Hindlimb muscle (tissue), 1 donor: ENCODE measurements at places on chromosomes 11 and 22. TPM values are rescaled to one million over a fixed set of nuclear protein-coding genes. Genes with fewer than 3 reads are reported as not detected.

- no peak for DNase-seq
Measured at GRCh38 chr22:27636716-27637508, 164.6 kb downstream of the MN1 start.

The PIWIL4 gene
- 5.6 TPM for polyA plus RNA-seq

DNA sequence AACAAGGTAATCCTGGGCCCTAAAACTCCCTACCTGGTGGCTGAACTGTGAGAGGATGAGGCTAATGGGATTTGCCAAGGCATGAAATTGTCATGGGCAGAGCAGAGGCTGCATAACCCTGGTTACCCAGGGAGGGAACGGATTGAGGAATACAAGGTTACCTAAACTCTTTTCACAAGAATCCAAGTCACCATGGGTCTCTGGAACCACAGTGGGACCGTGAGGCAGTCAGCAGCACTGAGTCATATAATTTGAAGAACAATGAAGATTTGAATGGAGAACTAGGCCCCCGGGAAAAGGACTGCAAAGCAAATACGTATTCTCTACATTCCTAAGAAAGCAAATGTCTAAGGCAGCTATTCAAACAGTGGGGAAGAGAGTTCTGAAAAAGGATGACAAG is 19.8 kb downstream of the CAT start:
- no peak for DNase-seq

DNA sequence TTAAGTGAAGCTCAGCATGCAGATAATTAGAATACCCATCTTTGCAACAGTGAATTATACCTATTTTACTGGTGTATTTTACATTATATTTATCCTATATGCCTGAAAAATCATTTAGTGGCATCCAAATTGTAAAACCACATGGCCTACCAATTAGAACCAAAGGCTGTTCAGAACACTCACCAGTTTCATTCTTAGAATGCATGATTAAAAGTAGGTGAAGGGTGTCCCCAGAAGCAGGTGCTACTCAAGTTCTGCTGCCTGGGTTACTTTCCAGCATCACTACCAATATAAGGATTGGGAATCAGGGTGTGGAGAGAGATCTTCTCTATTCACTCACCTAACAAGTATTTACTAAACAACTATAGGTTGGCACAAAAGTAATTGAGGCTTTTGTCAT is 103.3 kb downstream of the SGSM3 start:
- no peak for DNase-seq

The SCGB1D4 gene
- not detected for polyA plus RNA-seq

The MICAL2 gene
- 20.3 TPM for polyA plus RNA-seq

- DNase-seq, result no peak
Measured at GRCh38 chr11:12175694-12176241, 65.4 kb downstream of the MICAL2 start.

DNA sequence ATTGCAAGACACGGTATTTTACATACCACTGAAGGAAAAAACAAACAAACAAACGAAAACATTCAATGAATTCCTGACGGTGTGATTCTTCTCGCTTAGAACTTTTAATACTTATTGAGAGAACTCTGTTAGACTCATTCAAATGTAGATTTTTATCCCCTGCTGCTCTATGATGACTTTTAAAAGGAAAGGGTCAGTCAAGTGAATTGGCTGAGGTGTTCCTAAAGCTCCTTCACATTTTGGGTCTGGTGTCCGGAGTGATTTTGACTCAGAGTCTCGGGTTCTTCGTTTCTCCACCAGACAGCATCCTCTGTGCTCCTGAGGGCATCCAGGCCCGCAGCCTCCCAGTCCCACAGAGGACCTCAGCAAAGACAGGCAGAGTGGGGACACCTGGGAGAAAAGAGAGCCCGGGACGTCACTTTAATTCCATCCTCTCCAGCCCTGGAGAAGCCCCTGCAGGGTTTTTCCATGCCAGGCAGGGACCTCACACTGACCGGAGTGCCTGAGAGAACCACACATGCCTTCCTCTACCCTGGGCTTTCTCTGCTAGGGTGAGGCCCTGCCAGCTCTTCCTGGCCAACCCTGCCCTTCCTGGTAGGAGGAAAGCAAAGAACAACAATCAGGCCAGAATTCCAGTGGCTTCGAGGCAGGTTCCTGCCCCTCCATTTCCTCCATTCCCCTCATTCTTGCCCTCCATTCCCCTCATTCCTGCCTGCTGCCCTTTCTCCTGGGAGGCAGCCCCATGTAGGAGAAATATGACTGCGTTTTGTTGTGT is 1.4 kb upstream of the CSF2RB start:
- no peak for DNase-seq

GRCh38 chr22:39661842-39662685 is 91.5 kb downstream of the CACNA1I start:
- no peak for DNase-seq

DNA sequence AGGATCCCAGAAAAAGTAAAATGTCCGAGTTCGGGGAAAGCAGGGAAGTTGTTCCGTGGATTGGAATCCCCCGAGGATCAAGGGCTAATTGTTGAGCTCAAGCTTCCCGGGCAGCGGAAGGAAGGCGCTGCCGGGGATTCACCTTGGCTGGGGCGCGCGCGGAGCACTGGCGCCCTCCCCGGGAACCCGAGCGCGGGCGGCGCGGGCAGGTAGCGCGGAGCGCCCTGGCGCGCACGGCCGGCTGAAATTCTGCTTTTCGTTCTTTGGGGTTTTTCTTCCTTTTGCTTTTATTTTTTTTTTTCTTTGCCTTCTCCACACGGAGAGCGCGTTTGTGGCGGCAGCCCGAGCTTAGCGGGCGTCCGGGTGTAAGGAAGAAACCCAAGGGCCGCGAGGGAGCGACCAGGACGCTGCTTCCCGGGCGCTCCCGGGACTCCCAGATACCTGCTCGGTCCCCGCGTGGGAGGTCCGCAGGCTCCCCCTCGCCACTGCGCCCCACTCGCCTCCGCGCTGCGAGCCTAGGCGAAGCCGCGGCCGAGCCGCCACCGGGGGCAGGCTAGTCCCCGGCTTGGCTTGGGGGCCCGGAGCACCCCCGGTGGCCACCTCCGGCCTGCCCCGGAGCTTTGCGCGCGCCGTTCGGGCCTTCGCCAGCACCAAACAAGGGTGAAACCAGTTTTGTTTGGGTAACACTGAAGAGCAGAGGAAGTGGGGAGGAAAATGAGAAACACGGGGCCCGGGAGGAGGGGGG is 4.8 kb upstream of the IGF2 start:
- peak; percentile 50 for DNase-seq

DNA sequence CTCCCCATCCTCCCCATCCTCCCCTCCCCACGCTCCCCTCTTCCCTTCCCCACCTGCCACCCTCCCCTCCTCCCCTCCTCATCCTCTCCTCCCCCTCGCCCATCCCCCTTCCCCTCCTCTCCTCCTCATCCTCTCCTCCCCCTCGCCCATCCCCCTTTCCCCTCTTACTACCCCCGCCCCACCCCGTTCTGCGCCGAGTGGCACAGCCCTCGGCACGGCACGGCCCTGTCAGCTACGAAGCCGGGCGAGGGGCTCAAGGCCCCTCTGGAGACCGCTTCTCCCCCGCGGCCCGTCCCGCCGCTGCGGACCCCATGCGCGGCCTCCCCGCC is 449.9 kb downstream of the OPCML start:
- DNase-seq, result no peak

- no peak for DNase-seq
Measured at GRCh38 chr22:24391836-24392217, 35.6 kb upstream of the ADORA2A start.

GRCh38 chr11:14237444-14237961 is 121.5 kb downstream of the RRAS2 start:
- DNase-seq, result no peak

- no peak for DNase-seq
Measured at GRCh38 chr11:93432247-93432646, 101.7 kb downstream of the DEUP1 start.

DNA sequence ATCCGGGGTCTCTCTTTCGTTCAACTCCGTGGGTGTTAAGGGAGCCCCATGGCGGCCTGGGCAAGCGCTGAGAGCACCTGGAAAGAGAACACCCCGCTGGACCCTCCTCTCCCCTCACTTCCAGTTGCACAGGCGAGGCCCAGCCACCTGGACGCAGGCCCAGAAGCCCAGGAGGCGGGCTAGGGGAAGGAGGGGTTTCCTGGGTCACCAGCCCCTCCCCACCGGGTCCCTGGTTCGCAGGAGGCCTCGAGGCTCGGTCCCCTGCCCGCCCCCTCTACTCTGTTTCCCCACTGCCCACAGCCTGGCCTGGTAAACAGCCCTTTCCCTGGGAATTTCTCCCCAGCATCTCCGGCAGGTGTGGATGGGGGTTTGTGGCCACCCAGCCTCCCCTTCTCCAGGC is 8.5 kb upstream of the NFAM1 start:
- DNase-seq, result no peak

GRCh38 chr22:36328635-36329253 is 59.0 kb downstream of the MYH9 start:
- no peak for DNase-seq
